ENCODE measurements at places on chromosomes 2 and 18.

DNA sequence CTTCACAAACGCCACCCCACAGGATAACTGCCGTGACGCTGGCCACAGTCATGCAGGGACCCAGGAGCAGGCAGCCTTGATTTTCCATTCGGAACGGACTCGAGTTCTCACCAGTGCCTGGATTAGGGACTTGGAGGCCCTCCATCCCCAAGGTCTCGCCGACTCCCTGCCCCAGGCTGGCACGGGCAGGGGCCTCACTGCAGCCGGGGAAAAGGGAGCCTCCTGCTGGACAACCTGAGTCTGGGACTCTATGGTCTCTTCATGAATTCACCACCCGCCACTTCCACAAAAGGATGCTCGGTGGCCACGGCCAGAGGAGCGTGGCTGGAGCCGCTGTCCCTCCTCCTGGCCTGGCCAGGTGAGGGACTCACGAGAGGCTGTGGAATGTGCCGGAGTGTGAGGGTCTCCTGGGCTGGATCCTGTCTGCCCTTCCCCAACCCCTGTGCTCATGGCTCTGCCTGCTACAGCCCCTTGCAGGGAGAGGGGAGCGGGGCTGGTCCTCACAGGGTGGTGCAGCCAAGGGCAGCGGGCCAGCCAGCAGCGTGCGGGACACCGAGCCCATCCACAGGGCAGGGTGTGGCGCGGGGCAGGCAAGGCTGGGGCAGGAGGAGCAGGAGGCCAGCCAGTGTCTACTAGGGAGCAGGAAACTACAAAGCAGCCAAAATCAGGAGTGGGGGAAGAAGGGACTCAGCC lies 42.3 kb downstream of the AQP12A start:
- no peak for DNase-seq

GRCh38 chr2:96260387-96261260 lies 5.2 kb downstream of the TMEM127 start:
- DNase-seq = peak; percentile 64

- DNase-seq = no peak
These were observed 55.6 kb downstream of the TGFA start for GRCh38 chr2:70498054-70498453.

GRCh38 chr2:105143467-105144151 lies 97.9 kb upstream of the GPR45 start:
- peak; percentile 46 for DNase-seq

- DNase-seq = no peak
These were observed 36.7 kb downstream of the MTERF4 start for GRCh38 chr2:241065355-241065803.

- DNase-seq = no peak
These were observed 23.1 kb downstream of the LGALSL start for GRCh38 chr2:64477037-64477436.

- no peak for DNase-seq
These were observed 7.6 kb downstream of the KCNG2 start for GRCh38 chr18:79805211-79805887.

DNA sequence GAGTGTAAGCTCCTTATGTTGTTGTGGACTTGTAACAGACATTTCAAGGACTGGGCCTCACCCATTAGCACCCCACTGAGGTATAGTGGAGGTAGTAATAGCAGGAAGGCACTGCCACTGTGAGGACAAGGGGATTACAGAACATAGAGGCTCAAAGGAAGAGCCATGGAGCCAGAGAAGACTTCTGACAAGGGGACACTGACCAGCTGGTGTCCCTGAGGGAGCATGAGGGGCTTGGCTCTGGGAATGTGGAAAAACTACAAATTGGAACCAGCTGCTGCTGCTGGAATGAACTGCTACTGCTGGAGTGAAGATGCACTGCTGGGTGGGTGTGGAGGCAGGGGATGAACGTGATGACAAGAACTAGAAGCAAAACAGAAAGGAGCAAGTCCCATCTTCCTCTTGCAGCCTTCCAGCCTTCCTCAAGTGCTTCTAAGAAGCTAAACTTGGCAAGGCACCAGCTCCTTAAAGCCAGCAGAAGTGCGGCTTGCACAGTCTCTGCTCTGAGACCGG lies 167.3 kb upstream of the NOSTRIN start:
- DNase-seq = peak; percentile 81

GRCh38 chr2:66721776-66722175 lies 286.9 kb downstream of the MEIS1 start:
- no peak for DNase-seq

- no peak for DNase-seq
These were observed 103.4 kb downstream of the ZFP36L2 start for GRCh38 chr2:43123028-43123427.

- DNase-seq = no peak
These were observed 515.5 kb upstream of the CHAC2 start for GRCh38 chr2:53252115-53252514.

- peak; percentile 25 for DNase-seq
These were observed 503 bp downstream of the ZNF513 start for GRCh38 chr2:27379836-27380625.

- no peak for DNase-seq
These were observed 45.0 kb upstream of the ALPP start for GRCh38 chr2:232333361-232334135.

GRCh38 chr2:73091164-73091563 lies 19.7 kb upstream of the SFXN5 start:
- peak; percentile 84 for DNase-seq

All from fibroblast of upper back skin (primary cell).